Pulmonary artery endothelial cell (primary cell): ENCODE measurements at places on chromosomes 3 and 15. TPM values are rescaled to one million over a fixed set of nuclear protein-coding genes. Genes with fewer than 3 reads are reported as not detected.

Gene NR2E3
- 0.11 TPM in 1 of 2 replicates, not detected in the other for total RNA-seq

Gene TRPC1
- total RNA-seq, result 14.5 and 15.0 TPM in 2 replicates

Gene PCOLCE2
- total RNA-seq, result 8.5 and 12.1 TPM in 2 replicates

Gene HHATL
- total RNA-seq, result not detected in 2 replicates

Gene GPR156
- 0.13 and 0.18 TPM in 2 replicates for total RNA-seq
